RPMI7951 (cell line): ENCODE measurements at places on chromosomes 4 and X.

DNA sequence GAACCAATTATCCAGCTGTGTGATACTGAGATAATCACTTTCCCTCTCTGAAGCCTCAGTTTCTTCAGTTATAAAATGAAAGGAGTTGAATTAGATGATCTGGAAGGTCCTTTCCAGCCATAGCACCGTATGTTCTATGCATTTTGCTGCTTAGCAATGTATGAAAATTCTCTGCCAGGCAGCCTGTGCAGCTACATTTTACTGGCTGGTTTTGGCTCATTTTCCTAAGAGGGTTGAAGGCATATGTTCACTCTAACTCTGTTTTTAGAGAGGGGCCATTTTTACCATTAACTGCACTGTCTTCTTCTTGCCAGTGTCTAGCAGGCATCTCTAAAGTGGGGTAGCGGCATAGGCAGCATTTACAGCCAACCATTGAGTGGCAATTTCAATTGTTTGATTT, 26.1 kb downstream of the TRPC5 start:
- no peak for DNase-seq

- peak; percentile 56 for DNase-seq
These were observed 35.3 kb downstream of the FRMD7 start for GRCh38 chrX:132092439-132093065.

GRCh38 chr4:74440356-74440755, 4.6 kb upstream of the AREG start:
- DNase-seq, result peak; percentile 75

- DNase-seq, result peak; percentile 34
These were observed 89.9 kb downstream of the SPCS3 start for GRCh38 chr4:176409627-176410026.

- no peak for DNase-seq
These were observed 176.5 kb downstream of the GBA3 start for GRCh38 chr4:22869235-22869634.

DNA sequence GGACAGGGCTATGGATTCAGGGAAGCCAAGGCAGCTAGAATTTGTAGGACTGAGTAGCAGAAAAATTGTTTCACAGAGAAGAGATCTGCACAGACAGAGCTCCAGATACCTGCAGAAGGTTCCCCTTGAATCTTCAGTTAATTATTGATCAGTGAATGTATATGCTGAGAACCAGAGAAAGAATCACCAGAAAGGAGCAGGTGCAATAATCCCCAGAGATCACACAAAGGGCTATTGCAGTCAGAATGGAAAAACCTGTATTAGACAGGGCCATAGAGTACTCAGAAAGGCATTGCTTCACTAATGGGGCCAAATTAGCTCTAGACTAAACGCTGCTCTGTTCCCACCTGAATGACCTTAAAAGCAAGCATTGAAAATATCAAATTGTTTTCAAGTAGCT, 35.5 kb upstream of the SMAD1 start:
- no peak for DNase-seq
